Urothelium cell line (cell line): ENCODE measurements at places on chromosomes 4 and X.

DNA sequence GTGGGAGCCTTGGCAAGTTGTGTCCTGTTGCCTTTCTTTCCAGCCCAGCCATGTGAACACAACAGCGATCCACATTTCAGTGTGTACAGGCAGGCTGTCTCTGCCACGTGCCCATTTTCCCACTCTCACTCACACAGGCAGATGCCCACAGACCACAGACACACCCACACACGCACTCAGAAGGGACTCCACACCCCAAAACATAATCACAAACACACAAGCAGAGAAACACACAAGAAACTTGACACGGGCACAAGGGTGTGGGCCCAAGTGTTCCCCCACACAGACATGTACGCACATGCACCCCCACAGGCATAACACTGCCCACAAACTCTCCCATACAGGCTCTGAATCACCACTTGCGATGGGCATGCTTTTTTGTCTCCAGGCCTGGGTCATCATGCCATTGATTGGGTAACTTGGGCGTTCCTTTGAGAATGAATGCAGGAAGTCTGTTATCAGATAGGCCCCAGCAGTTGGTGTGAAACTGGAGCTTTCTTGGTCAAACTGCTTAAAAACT lies 84.3 kb downstream of the NBDY start:
- no peak for DNase-seq

GRCh38 chrX:154444755-154445246 lies 860 bp downstream of the FAM50A start:
- no peak for DNase-seq

- DNase-seq, result no peak
Observed at GRCh38 chr4:158970812-158971211, 132.1 kb upstream of the RAPGEF2 start.

DNA sequence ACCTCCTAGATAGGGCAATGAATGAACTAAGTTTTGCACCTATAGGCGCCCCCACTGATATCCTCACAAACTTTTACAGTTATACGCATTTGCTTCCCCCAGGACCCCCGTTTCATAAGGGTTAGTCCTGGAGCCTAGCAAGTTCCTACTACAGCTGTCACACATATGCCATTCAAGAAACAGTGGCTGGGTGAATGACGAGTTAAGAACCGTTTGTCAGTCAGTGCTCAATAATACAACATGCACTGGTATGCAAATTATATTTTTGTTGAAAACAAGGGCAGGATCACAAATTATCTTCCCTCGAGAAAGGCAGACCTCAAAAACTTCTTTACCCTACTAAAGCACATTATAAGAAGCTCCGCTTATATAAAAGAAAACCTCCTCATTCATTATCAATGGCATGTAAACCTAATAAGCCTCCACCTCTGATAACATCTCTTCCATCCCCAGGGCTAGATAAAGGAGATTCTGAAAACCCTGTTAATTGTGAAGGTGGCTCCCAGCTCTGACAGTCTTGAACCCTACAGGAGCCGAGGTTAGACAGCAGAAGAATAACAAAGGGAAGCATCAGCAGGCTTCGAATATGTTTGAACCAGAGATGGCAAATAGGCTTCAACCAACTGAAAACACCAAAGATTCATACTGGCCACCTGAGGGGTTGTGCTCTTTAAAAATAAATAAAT lies 40.3 kb downstream of the AFAP1 start:
- no peak for DNase-seq

DNA sequence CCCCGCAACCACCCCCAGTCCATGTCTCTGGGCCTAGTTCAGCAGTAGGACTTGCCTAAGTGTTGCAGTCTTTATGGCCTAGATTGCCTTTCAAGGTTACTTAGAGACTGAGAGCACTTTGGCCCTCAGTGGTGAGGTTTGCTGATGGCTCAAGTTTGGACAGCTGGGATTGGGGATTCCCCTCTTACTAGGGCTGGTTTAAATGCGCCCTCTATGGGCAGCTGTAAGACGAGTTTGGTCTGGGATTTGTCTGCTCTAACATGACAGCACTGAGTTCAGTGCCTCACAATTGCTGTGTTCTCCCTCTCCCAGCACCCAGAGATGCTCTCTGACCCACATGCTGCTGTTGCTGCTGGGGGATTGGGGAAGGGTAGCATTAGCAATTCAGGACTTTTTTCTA lies 23.1 kb downstream of the DACH2 start:
- no peak for DNase-seq

DNA sequence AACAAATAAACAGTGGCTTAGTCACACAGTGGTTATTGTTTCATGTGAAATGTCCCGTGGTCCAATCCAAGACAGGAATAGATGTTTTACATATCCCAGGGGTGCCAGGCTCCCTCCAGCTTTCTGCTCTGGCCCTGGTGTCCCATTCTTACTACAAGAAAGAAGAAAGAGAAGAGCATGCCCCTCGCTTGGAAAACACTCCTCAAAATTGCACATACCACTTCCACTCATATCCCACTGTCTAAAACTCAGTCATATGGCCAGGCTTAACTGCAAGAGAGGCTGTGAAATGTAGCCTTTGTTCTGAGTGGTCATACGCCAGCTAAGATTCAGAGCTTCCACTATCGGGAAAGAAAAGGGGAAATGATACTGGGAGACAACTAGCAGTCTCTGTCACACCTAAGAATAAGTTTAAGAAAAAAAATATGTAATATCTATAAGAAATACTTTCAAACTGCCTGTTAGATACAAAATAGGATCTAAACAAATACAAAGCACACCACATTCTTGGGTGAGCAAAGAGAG lies 306.8 kb upstream of the FAM241A start:
- DNase-seq, result no peak

GRCh38 chrX:111322231-111322855 lies 52.1 kb upstream of the CAPN6 start:
- no peak for DNase-seq

DNA sequence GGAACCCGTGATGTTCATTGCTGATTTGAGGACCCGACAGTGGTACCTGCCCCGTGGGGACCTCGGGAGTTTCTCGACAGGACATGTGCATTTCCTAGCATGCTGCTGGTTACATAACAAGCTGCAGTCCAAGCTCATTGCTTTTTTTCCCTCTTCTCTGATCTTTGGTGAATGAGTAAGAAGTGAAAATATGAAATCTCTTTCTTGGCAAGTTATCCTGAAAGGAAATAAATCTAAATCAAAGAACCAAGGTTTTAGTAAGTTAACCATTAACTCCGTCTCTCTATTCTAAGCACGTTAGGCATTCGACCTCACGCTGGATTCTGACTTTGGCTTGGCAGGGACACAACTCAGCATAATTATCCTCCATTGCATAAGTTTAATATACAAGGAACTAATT lies 86.6 kb downstream of the STK32B start:
- no peak for DNase-seq

DNA sequence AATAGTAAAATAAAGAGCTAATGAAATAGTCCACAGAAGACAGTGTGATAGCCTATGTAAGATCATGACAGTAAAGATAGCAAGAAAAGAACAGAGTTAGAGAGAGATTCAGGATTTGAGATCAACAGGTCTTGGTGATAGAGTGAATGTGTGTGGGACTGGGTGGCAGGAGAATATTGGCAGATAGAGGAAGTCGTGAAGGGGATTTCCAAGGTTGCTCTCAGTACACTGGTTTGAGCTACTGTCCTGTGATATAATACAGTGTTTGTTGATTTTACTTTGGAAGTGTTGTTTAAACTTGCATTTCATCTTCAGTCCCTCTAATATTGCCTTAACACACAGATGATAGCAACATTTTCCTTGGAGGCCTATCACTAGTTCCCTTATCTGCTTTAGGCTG lies 44.1 kb downstream of the DTHD1 start:
- no peak for DNase-seq

DNA sequence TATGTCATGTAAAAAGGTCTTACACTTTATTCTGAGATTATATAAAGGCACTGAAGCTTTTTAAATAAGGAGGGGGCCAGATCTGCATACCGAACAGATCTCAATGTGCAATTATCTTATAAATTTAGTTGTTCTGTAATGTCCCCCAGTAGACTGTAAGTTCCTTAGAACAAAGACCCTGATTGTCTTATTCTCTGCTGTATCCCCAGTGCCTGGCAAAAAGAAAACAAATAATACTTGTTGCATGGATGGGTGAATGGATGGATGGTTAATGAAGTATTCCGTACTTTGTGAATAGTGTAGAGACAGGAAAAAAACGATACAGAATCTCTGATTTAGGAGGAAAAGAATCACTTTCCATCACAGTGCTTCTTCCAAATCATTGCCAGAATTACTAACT lies 141.5 kb downstream of the CHM start:
- DNase-seq, result no peak
